ENCODE measurements at places on chromosomes 11 and 22.
A peak's percentile ranks its signal among the peaks of the same experiment; 100 is the strongest.

DNA sequence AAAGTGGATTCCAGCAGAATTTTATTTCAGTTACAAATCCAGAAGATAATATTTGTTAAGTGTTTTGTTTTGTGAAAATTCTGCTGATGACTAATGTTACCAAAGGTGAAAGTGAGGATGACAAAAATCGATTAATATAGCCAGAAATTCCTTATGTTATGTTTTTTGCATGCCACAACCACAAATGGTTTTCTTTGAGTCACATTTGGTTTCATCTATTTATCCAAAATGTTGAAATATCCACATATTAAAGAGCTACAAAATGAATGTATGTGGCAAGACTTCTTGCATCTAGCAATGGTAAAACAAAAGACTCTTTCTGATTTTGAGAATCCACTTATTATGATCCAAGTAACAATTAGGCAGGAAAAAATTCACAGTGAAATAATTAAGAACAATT lies 150.1 kb upstream of the LRRC4C start:
- no peak for DNase-seq

DNA sequence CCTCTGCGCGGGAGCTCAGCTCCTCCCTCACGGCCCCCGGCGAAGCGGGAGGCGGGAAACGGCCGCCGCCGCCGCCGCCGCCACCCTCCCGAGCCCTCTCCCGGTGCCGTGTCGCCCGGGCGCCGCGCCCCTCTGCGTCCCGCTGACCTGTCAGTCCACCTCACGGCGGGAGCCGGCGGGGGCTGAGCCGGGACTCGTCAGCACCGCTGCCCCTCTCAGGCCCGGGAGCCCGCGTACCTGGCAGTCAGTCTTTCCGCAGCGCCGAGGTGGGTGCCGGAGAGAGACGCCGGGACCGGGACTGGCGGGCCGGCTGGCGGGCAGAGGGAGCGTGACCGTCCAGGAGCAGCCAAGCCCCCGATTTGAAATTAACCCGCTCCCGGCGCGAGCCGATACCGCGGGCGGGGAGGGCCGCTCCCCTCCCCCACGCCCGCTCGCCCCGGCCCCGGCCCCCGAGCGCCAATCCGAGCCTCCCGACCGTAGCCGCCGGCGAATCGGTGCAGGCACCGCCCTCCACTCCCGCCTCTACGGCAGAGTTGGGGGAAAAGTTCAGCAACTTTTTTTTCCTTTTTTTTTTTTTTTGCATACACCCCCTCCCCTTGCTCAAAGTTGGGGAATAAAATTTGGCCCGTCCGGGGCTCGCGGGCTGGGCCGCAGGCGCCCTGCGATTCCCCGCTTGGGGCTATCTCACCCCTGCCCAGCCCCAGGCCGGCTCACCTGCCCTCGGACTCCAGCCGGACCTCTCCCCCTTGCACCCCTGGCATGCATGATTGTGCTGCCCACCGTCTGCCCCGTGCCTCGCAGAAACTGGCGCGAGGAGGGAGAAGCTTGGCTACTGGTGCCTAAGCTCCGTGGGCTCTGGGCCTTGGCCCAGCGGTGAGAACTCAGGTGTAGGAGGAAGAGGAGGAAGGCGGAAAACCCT lies 774 bp upstream of the E2F8 start:
- peak; percentile 17 for DNase-seq

DNA sequence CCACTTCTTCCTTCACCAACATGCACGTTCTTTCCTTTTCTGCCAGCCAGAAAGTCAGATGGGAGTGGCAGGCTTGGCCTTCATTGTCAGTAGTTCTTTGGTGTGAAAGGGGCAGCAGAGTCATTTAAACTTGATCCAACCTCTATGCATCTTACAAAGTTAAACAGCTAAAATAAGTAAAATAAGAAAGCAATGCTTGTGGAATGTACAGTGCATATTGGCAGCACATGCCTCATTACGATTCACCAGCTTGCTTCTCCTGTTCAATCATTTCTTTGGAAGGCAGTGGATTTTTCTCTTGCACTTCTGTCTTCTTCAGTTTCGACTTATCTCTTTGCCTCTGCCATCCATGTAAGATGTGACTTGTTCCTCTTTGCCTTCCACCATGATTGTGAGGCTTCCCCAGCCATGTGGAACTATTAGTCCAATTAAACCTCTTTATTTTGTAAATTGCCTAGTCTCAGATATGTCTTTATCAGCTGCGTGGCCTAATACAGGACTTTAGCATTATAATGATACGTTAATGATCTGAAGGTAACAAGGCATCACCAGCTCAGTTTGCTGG lies 14.8 kb downstream of the LGALS12 start:
- DNase-seq = no peak

DNA sequence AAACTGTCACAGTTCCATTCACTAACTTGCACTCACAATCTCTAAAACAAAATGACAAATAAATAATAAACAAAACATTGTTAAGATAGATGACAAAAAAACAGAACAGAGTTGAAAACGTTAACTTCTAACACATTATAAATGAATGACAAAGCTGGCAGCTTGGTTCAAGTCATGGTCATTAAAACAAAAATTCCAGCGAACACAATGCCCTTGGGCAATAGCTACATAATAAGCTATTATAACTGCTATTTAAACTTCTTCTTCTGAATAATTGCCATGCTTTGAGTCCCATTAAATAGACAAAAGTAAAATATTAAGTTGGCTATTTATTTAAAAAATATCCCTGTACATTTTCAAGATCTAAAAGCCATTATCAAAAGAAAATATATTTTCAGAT lies 54.7 kb downstream of the PICALM start:
- no peak for DNase-seq

DNA sequence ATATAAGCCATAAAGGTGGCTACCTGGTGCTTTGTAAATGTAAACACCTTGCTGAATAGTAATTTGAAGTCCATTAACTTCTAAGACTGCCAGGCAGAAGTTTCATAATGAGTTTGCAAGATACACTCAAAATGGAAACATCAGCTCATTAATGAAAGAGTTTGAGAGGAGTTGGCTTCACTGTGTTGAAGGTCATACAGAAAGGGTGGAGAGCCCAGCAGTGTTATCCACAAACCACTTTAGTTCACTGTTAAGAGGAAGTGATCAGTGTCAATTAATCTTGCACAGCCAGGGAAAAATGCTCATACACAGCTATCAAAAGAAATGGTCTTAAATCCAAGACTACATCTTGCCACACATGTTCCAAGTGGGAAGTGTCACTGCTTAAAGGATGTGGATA lies 689.4 kb downstream of the JRKL start:
- no peak for DNase-seq

- no peak for DNase-seq
Observed at GRCh38 chr11:69231466-69232018, 62.4 kb upstream of the MYEOV start.

DNA sequence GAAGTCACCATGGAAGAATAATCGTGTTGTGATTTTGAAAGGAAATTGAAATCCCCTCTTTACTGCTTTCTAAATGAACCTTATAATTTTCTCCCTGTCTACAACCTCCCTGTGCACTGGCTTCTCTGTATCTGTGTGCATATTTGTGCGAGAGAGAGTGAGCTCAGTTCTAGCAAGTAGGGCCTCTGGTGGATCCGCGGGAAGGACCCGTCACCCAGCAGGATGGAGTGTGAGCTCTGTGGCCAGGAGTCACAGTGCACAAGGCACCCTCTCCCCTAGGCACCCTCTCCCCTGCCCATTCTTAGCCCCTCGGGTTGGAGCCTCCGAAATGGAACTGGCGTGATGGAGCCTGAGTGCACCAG lies 109.0 kb downstream of the TRIM29 start:
- no peak for DNase-seq

- no peak for DNase-seq
Observed at GRCh38 chr11:57055744-57056143, 67.0 kb downstream of the OR5AK2 start.

DNA sequence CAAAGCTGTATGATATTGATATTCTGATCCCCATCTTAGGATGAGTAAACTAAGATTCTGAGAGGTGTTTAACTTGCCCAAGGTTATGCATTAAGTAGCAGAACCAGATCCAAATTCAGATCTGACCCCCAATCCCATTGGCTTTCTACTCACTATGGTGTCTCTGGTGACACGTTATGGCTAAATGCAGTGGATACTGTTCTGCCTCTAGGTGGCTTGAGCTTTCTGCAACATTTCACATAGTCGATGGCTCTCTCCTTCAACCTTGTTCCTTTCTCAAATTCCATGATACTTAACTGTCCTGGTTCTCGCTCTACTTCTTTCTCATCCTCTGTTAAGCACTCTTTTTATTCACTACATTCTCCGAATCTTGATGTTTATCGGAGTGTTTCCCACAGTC lies 9.4 kb downstream of the C11orf97 start:
- peak; percentile 62 for DNase-seq

- DNase-seq = no peak
Observed at GRCh38 chr11:6273188-6273587, 13.6 kb downstream of the CCKBR start.

DNA sequence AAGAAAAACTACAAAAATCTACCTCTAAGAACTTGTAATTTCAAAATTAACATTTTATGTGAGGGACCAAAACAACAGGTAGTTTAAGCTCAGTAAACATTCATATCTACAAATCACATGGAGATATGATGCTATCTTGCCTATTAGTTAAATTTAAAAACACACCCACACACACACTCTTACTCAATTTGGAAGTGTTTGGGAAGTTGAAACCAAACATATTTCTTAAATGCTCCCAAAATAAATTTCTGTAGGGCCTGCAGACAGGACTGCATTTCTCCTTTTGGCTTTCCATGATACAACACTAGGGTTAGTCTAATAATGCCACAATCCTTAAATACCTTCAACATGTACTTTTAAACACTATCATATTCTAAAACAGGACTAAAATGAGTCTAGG lies 7.0 kb downstream of the PITPNB start:
- DNase-seq = no peak

DNA sequence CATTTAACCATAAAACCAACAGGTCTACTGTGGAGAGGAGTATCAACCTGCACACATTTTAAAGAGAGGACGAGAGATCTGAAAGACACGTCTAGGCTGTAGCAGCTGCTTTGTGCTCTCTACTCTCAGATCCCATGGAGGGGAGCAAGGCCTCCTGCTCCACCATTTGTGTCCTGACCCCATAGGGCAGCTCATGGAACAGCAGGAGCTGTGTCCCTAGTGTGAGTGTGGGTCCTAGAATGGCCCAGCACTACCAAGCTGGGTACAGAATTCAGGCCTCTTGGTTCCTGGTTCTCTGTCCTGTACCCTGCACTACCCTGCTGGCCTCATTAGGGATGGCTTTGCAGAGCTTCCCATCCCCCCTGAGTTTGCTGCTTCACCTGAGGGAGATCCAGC lies 76.5 kb downstream of the DHCR7 start:
- DNase-seq = no peak

- DNase-seq = no peak
Observed at GRCh38 chr11:67996622-67997474, 7.0 kb downstream of the UNC93B1 start.

DNA sequence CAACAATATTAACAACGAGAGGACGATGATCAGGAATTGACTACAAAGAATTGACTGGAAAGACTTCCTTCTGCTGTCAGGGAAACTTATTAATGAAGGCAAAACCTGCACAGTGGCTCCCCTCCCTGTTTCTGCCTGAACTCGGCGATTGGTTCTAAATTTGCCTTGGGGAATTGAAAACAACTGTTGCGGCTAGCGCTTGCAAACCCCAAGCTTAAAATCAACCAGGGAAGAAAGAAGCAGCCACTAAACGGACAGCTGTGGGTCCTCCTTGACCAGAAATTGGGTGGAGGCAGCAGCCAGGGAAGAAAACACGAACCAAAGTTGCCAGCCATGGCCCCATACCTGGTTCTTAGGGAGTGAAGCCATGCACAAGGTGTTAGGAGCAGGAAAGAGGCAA lies 383.5 kb upstream of the CADM1 start:
- no peak for DNase-seq

DNA sequence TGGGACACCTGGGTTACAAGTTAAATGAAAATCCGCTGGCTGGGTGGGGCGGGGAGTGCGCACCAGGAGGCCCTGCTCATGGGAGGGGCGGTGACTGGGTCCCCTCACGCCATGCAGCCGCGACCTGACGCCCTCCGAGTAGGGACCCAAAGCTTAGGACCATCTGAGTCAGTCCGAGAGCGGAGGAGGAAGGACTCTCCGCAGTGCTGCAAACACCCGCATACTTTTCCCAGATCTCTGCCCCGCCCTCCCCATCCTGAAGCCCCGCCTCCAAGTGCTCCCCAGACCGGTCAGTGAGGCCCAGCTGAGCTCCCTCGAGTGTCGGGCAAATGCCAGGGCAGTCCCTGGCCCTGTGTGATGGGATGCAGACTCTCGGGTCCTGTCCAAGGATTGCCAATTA lies 6.6 kb upstream of the FLI1 start:
- no peak for DNase-seq

GRCh38 chr11:131121426-131122333 lies 205.4 kb upstream of the SNX19 start:
- DNase-seq = no peak

- DNase-seq = no peak
Observed at GRCh38 chr11:45605051-45605450, 60.4 kb downstream of the CHST1 start.

GRCh38 chr11:11981840-11982239 lies 26.6 kb downstream of the DKK3 start:
- no peak for DNase-seq

GRCh38 chr11:87878373-87878825 lies 296.8 kb downstream of the RAB38 start:
- DNase-seq = peak; percentile 51
